ENCODE measurements at places on chromosomes 5 and 9.

- no peak for DNase-seq
These were observed 70.9 kb downstream of the PRLR start for GRCh38 chr5:35159370-35159742.

DNA sequence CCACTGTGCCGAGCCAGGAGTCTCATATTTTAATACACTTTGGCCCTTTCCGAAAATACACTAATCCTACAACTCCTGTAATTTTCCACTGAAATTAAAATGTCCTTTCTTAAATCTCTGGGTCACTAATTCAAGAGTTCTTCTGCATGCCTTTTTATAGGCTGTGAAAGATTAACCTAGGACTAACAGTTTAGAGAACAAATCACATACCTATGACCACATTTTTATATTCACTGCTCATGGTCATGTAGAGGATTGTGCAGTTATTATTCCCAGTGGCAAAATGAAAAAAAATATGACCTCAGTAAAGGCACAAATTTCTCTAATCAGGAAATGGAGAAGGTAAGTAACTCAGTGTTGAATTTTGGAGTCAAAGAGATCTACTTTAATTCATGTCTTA, 33.4 kb downstream of the SLCO4C1 start:
- no peak for DNase-seq

DNA sequence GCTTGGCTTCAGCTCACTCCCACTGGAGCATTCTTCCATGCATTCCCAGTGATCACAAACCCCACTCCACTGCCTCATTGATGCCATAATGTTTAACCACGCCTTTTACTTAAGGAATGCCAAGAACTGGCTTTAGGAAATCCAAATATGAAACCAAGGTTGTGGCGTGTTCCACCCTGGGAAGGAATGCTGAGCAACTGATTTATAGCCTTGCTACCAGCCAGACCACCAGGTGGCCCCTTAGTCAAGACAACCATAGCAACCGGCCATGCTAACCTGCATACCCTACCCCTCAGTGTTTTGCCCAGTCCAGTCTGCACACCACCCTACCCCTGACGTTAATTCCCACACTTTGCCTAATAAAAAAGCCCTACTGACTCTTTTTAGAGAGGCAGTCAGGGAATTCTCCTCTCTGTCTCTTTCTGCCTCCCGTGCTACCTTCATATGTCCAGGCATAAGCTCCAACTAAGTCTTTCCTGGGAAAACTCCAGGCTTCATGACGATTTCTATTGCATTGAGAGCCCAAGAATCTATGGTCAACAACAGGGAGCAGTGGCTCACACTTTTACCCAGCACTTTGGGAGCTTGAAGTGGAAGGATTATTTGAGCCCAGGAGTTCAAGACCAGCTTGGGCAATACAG, 27.0 kb upstream of the PRRC2B start:
- DNase-seq = peak; percentile 19

GRCh38 chr9:4145482-4145881, 154.4 kb downstream of the GLIS3 start:
- DNase-seq = no peak

DNA sequence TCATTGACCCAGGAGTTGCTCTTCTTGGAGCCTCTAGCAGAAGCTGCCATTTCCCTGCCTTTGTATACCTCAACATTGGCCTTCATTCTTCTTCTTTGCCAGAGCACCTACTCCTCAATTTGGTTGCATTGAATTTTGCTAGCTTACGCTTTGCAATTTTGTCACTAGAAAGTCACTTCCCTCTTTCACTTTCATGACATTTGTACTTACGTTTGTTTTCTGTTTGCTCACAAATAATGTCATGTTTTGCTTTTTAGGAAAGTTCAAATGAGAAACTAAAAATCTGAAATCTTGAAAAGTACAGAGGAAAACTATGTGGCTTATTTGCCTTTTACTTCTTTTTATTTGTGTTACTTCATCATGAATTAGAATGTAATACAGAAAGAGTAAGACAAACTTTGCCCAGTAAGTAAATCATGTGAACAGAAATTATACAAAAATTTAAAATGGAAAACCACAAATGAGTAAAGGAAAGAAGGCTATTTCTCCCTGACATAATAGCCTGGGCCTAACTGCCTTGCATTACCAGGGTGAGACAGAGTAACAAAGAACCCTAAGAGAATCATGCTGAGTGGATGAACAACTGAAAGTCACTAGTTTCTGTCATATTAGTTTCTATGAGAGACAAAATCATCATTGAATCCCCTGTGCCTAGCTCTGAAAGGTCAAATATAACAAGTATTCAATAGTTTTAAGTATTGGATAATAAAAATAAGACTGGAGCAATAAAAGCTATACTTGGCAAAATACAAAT, 7.4 kb upstream of the IFNA1 start:
- DNase-seq = no peak

DNA sequence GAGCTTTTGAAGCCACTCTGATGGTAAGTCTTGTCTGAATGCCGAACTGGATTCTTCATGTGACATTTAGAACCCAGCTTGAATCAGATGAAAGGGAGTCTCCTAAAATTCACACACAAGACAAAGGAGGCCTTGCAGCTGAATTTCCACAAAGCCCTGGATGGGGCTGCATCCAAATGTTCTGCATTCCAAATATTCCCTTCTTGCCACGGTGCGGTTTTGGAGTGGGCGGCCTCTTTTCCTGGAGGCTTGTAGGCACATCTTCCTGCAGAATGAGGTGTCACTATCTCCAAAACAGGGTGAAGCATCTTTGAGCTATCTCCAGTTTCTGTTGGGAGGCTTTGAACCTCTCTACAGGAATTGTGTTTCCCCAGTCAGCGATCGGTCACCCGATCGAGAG, 342.7 kb downstream of the ARHGEF28 start:
- DNase-seq = no peak

GRCh38 chr5:14956423-14957046, 85.0 kb upstream of the ANKH start:
- DNase-seq = no peak

DNA sequence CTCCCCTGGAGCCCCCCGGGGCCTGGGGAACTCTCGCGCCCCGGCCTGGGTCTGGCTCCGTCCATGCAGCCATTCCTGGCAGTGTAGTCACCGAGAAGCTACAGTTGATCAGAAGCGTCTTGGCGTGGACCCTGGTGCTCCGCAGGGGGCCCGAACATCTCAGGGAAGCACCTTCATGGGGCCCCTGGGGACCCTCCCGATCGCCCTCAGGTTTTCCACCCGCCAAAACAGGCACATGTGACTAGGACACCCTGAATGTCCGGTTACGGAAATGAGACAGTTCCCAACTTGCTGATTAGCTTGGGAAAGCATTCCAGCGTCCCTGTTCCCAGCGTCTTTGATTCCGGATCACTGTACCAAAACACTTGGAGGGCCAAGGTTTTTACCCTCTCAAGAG, 472 bp downstream of the FBXO4 start:
- DNase-seq = no peak

DNA sequence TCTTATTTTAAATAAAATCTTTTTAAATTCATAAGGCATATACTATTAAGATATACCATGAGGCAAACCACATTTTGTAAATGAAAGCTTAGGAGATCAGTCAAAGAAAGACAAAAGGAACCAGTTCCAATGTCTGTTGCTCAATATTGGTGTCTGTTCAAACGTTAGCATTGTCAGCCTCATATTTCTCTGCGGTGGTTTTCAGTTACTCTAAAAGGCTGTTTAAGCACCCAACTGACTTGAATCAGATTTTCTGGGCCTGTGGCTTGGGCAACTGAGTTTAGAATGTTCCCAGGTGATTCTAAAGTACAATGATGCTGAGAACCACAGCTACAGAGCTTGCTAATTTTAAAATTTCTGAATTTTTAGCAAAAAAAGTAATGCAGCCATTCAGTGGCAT, 166.3 kb upstream of the KIF2A start:
- no peak for DNase-seq

- no peak for DNase-seq
These were observed 512.5 kb downstream of the DMAC1 start for GRCh38 chr9:7287065-7287464.

- DNase-seq = no peak
These were observed 3.3 kb upstream of the SH2D3C start for GRCh38 chr9:127781806-127782205.

DNA sequence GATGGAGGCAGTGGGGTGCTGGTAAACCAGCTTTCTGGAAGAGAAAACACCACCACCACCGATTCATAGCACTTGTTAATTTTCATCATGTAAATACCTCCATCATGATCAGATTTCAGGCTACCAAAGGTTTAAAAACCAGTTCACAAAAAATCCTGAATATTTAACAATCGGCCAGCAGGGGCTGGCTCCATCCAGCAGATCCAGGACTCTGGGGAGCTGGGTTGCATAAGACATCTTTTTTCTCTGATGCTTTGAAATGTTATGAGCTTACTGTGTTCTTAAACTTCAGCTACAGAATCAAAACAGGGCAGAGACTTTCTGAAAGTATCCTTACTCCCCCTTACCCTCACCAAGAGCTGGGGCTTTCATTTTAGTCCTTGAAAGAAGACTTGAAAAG, 14.6 kb upstream of the RNF183 start:
- DNase-seq = no peak

- no peak for DNase-seq
These were observed 7.0 kb downstream of the ZNF346 start for GRCh38 chr5:177029498-177029897.

- DNase-seq = no peak
These were observed 623.6 kb upstream of the CDH18 start for GRCh38 chr5:20611620-20612019.

DNA sequence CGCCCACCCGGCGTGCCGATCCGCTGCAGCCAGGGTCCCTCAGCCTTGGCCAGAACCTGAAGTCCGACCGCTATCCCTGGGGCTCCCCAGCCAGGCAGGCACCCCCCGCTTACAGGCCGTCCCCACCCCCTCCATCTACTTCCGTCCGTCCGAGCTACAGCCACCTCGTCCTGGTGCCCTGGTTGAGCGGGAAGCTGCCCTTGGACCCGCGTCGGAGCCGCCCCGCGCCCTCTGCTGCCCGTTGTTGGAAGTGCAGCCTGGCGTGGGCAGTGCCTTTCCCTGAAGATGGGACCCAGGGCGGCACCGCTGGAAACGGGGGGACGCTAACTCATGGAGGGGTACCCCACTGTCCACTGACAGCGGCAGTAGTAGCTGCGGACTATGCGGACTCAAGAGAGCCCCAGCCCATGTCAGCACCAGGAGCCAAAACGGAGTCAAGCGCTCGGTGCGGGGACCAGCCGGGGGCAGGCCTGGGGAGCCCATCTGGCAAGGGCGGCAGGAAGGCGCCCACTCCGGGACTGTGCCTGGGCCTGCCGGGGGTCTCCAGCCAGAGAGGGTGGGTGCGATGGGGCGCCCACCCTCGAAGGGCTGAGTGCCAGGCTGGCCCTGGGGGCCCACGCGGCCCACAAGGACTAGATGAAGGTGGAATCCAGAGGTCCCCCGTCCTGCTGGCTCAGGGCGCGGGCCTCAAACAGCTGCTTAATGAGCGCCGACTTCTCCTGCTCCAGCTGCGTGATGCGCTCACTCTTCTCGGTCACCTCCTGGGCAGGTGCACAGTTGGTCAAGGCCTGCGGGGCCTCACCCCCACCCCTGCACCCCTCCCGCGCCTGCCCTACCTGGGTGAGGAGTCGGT, 6.1 kb downstream of the SAPCD2 start:
- DNase-seq = peak; percentile 64

DNA sequence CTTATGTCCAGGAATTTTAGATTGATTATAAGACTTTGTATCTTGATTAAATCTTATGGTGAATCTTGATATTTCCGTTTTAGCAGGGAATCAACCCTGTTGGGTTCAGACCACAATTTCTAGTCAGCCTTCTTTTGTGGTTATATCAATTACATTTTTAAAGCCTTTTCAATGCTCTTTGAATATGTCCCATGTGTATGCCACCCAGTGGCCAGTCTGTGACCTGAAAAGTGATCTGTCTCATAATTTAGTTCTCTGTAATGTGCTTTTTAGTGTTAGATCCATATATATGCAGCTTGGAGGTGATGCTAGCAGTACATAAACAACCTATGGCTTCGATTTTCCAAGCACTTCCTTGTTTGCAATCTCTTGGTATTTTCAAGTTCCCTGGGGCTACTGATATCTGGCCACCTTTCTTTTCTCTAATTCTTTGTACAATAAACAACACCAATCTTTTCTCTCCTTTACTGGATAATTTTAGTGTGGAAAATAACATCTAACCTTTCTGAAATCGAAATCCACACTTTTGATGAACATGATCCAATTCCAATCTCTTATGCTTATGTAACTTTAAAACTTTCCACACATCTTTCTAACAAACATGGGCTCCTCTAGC, 28.8 kb downstream of the PDE8B start:
- peak; percentile 9 for DNase-seq

- DNase-seq = no peak
These were observed 296.0 kb upstream of the DMRT1 start for GRCh38 chr9:545480-545879.

DNA sequence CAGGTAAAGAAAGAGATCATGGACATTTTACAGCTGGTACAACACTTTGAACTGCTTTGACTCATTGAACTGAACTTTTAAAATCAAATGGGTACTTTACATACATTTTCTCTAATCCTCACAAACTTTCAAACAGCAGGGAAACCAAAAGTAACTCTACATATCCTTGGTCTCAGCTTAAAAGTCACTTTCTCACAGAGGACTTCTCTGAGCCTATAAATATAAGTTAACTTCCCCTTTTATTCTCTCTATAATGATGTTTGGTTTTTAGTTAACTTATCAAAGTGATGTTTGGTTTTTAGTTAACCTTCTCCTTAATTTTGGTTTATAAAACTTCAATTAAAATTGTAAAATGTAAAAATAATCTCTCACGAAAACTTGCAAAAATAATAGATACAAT, 209.8 kb downstream of the MCTP1 start:
- DNase-seq = no peak

- DNase-seq = no peak
These were observed at the start of gene GDA for GRCh38 chr9:72149231-72149975. Gene GDA (plus strand): TSS chr9:72149440. CDS start chr9:72149560, 120 bp downstream.

- peak; percentile 57 for DNase-seq
These were observed 97.1 kb upstream of the IFNE start for GRCh38 chr9:21579247-21579671.

DNA sequence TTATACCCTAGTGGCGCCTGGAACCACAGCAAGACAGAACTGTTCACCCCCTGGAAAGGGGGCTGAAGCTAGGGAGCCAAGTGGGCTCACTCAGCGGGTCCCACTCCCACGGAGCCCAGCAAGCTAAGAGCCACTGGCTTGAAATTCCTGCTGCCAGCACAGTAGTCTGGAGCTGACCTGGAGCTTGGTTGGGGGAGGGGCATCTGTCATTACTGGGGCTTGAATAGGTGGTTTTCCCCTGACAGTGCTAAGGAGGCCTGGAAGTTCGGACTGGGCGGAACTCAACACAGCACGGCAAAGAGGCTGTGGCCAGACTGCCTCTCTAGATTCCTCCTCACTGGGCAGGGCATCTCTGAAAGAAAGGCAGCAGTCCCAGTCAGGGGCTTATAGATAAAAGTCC, 19.5 kb downstream of the BTNL3 start:
- no peak for DNase-seq

All from CD4-positive, alpha-beta T cell treated with Interleukin-12 subunit alpha and Interleukin-12 subunit beta, for 1 hour (primary cell).